ENCODE measurements at places on chromosomes 1 and 21. TPM values are rescaled to one million over a fixed set of nuclear protein-coding genes. Genes with fewer than 3 reads are reported as not detected.

KLF17 gene
- total RNA-seq = 0.34 TPM

TSACC gene
- total RNA-seq = 0.50 TPM

COL11A1 gene
- total RNA-seq = 0.30 TPM

TAS1R1 gene
- total RNA-seq = 0.04 TPM

TTLL7 gene
- 1.8 TPM for total RNA-seq

OLIG2 gene
- total RNA-seq = 3.8 TPM

CLCN6 gene
- total RNA-seq = 8.9 TPM

LCE2A gene
- not detected for total RNA-seq

TMOD4 gene
- 0.38 TPM for total RNA-seq

SPATA45 gene
- not detected for total RNA-seq

PLEKHA6 gene
- 4.7 TPM for total RNA-seq

KIF14 gene
- total RNA-seq = 22.6 TPM

BCAR3 gene
- 110 TPM for total RNA-seq

Data from A375 (cell line).